ENCODE measurements at places on chromosomes 3 and 15. TPM values are rescaled to one million over a fixed set of nuclear protein-coding genes. Genes with fewer than 3 reads are reported as not detected.

SLC22A14 gene
- polyA plus RNA-seq: not detected

- no peak for DNase-seq
These were observed 31.2 kb downstream of the GOLGB1 start for GRCh38 chr3:121718205-121718846.

DNA sequence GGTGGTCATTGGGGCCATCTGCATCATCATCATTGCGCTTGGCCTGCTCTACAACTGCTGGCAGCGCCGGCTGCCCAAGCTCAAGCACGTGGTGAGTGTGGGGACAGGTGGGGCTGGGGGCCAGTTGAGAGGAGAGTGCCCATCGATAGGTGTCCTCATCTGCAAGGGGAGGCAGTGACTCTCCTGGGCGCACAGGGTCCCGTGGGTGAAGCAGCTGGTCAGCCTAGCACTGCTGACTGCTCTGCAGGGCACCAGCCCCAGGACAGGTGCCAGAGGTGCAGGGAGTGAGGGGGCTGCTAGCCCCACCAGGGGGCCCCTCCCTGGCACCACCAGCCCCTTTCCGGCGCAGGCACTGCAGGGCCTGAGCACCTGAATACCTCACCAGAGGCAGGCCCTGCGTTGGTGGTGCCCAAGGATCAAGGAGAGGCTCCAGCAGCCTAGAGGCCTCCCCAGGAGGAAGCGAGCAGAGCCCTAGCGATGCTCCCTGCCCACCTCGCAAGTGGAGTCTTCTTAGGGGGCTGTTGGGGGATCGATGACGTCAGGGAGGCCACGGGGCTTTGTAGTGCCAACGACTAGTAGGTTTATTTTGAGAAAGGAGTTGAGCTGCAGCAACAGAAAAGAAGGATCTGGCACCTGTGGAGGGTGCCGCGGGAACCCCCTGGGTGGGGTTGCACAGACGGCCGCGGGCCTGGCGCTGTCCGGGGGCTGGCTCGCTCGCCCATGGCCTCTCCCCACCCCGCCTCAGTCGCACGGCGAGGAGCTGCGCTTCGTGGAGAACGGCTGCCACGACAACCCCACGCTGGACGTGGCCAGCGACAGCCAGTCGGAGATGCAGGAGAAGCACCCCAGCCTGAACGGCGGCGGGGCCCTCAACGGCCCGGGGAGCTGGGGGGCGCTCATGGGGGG lies 976 bp upstream of the ABTB1 start:
- DNase-seq: peak; percentile 25

GRCh38 chr15:40847223-40847961 lies 3.5 kb downstream of the SPINT1 start:
- no peak for DNase-seq

- DNase-seq: no peak
These were observed 19.6 kb downstream of the NSUN3 start for GRCh38 chr3:94082391-94082937.

- no peak for DNase-seq
These were observed 243.6 kb downstream of the ZIC1 start for GRCh38 chr3:147652651-147653366.

- no peak for DNase-seq
These were observed 16.9 kb downstream of the MME start for GRCh38 chr3:155097009-155097349.

DNA sequence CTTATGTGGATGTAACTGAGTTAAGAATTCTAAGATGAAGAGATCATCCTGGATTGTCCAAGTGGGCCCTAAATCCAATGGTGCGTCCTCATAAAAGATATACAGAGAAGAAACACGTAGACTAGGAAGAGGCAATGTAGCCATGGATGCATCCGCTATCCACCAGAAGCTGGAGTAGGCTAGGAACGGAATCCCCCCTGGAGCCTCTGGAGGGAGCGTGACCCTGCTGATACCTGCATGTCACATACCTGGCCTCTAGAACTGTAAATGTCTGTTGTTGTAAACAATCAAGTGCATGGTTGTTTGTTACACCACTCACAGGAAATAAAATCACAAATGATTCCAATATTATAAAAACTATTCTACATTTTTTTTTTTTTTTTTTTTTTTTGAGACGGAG lies 254.5 kb upstream of the RORA start:
- no peak for DNase-seq

SNRK gene
- 38.4 TPM for polyA plus RNA-seq

PLCH1 gene
- 0.11 TPM for polyA plus RNA-seq

DNA sequence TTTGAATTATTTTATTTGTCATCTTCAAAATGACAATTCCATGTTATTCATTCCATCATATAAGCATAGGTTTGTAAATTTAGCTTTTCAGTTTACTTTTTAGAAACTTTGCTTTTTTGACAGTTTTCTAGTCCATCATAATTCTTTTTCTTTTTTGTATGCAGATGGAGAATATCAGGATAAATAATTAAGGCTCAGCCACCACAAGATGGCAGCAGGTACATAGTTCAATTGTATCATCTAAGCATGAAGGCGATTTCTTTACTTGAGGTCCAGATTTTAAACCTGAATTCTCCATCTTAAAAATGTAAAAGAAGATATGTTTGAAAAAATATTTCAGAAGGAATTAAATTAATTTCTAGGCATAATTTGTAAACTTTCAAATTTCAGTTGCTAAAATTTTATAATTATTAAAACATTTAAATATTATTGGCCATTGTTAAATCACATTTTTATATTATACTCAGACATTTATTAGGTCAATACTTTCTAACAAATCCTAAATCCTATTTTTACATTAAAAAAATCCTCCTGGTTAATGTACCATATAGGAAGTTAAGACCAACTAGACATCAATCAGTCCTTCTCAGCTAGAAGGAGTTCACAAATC lies 15.1 kb downstream of the PLSCR5 start:
- no peak for DNase-seq

STRA6 gene
- polyA plus RNA-seq: not detected

GRCh38 chr3:126117212-126117611 lies 33.3 kb upstream of the SLC41A3 start:
- DNase-seq: no peak

DNA sequence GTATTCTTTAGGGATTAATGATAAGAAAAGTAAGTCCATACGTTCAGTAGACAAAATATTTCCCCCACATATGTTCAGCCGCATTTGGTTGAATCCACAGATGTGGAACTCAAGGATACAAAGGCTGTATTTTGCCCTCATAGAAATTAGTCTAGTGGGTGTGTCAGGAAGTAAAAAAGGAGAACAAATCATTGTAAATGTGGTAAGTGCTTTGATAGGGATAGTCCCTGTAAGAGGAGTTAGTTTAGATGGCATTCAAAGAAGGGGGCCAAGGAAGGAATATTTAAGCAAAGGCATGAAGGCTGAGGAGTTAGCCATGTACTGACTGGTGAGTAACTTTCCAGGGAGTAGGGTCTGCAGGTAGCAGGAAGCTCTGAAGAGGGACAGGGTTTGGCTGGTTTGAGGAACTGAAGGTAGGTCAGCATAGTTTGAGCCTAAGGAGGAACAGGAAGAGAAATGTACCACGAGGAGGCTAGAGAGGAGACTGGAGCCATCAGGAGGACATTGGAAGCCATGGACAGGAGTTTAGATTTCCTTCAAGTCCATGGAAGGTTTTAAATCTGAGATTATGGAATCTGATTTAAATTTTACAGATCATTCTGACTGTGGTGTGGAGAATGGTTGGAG lies 98.8 kb downstream of the MME start:
- no peak for DNase-seq

SLC28A1 gene
- not detected for polyA plus RNA-seq

DNA sequence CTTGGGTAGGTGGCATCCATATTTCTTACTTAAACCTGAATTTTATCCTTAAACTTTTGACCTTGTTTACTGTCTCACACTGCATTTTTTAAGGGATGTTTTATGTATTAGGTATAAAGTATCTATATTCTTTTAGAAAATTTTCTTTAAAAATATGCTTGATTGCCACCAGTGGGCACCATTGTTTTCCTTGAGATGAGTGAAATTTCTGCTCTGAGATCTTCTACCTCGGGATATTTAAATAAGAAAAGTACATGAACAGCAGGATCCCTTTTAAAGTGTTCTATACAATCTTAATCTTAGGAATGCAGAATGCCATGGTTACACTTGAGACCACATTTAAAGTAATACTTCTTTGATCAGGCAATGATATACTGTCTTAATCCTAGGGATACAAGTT lies 108.7 kb downstream of the SLMAP start:
- no peak for DNase-seq

GRCh38 chr3:100776097-100776729 lies 66.9 kb downstream of the TFG start:
- DNase-seq: no peak

GRCh38 chr3:42036483-42036823 lies 54.7 kb upstream of the TRAK1 start:
- no peak for DNase-seq

OXTR gene
- not detected for polyA plus RNA-seq

SLC6A11 gene
- polyA plus RNA-seq: not detected

- DNase-seq: no peak
These were observed 184.3 kb downstream of the ANXA2 start for GRCh38 chr15:60213377-60214000.

GABRB3 gene
- polyA plus RNA-seq: not detected

ZNF662 gene
- polyA plus RNA-seq: not detected

CCR9 gene
- not detected for polyA plus RNA-seq

GOLGA8H gene
- not detected for polyA plus RNA-seq

TRA2B gene
- polyA plus RNA-seq: 191 TPM

DNA sequence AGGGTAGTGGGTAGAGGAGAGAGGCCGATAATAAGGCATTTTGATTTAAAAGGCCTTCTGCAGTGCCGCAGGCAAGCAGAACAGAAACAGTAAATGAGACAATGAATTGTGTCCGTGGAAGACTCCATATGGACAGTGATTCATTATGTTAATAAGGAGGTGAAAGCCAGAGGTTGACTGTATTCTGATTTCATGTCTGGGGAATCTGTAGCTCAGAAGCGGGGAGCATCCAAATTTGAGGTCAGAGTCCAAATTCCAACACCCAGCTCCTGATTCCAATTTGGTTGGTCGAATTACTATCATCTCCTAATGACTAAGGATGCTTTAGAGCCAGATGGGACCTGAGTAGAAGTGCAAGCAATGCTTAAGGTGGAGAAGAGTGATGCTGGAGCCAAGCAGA lies 1.0 kb upstream of the TBC1D21 start:
- no peak for DNase-seq

CMTM8 gene
- 2.0 TPM for polyA plus RNA-seq

DNA sequence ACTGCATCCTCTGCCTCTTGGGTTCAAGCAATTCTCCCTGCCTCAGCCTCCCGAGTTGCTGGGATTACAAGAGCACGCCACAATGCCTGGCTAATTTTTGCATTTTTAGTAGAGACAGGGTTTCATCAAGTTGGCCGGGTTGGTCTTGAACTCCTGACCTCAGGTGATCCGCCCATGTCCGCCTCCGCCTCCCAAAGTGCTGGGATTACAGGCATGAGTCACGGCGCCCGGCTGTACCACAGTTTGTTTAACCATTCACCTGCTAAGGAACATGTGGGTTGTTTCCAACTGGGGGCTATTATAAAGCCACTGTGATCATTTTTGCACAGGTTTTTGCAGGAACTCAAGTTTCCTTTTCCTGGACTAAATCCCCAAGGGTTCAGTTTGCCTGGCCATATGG lies 123.2 kb upstream of the RAP2B start:
- no peak for DNase-seq

DNA sequence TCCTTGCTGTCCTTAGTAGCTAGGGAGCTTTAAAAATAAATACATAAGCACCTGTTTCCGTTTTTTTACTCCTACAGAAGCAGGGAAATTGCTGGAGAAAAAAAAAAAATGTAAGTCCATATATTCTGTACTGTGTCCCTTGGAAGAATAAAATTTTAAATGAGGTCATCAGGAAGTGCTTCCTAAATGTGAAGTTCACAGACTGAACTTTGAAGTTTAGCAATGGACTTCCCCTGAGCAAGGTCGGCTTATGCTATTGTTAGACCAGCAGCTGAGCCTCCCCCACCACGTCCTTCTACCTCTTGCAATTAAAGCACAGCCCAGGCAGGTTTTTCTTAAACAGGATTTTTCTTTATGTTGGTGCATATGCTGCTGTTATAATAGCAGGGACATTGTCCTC lies 26.3 kb downstream of the LIPC start:
- no peak for DNase-seq

NME9 gene
- not detected for polyA plus RNA-seq

GRCh38 chr3:63954182-63954581 lies 42.0 kb upstream of the SCAANT1 start:
- DNase-seq: no peak

- no peak for DNase-seq
These were observed 90.4 kb upstream of the ASB14 start for GRCh38 chr3:57382933-57383332.

FANCD2OS gene
- polyA plus RNA-seq: not detected

EIF4E3 gene
- polyA plus RNA-seq: 36.1 TPM
